HFFc6 (cell line): ENCODE measurements at places on chromosomes 3 and 15. TPM values are rescaled to one million over a fixed set of nuclear protein-coding genes. Genes with fewer than 3 reads are reported as not detected.
A peak's percentile ranks its signal among the peaks of the same experiment; 100 is the strongest.

The ACKR2 gene
- total RNA-seq = 0.21 TPM in 1 of 2 replicates, not detected in the other

The PLIN1 gene
- not detected in 3 replicates for total RNA-seq

- peak; percentile 50 for DNase-seq
Measured at GRCh38 chr3:111874177-111874820, 15.2 kb downstream of the PHLDB2 start.

GRCh38 chr15:91407269-91407889 lies 307.3 kb downstream of the SV2B start:
- no peak for DNase-seq

DNA sequence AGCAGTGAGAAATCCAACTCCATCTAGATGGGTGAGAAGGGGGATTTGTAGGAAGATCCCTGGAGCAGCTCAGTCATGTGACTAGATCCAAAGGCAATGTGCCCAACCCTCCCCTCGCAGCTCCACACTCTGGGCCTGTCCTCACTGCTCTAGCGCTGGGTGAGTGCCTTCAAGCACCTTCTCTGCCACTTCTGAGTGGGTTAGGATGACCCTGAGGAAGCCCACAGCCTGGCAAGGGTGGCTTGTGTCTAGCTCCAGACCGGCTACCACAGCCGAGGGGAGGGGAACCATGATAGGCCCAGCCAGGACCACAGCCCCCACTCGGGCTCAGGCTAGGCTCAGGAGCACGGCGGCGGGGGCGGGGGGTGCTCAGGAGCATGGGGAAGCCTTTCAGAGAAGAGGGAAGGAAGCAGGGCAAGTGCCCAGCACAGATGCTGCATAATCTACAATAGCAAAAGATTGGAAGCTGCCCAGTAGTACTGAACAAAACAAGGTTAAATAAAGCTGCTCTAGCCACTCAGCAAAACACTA lies 1.7 kb downstream of the SPATA12 start:
- no peak for DNase-seq

GRCh38 chr15:75430259-75430658 lies 21.2 kb downstream of the SIN3A start:
- no peak for DNase-seq

- DNase-seq = no peak
Measured at GRCh38 chr15:99434506-99435112, 131.2 kb upstream of the MEF2A start.

- DNase-seq = no peak
Measured at GRCh38 chr3:154779571-154779970, 300.5 kb upstream of the MME start.

- DNase-seq = no peak
Measured at GRCh38 chr3:190083635-190084034, 37.1 kb downstream of the P3H2 start.

- DNase-seq = peak; percentile 34
Measured at GRCh38 chr3:143084856-143085731, 34.5 kb upstream of the CHST2 start.

- no peak for DNase-seq
Measured at GRCh38 chr15:83889995-83890394, 236.1 kb downstream of the ADAMTSL3 start.

- DNase-seq = no peak
Measured at GRCh38 chr15:98375513-98376340, 272.6 kb upstream of the IGF1R start.

DNA sequence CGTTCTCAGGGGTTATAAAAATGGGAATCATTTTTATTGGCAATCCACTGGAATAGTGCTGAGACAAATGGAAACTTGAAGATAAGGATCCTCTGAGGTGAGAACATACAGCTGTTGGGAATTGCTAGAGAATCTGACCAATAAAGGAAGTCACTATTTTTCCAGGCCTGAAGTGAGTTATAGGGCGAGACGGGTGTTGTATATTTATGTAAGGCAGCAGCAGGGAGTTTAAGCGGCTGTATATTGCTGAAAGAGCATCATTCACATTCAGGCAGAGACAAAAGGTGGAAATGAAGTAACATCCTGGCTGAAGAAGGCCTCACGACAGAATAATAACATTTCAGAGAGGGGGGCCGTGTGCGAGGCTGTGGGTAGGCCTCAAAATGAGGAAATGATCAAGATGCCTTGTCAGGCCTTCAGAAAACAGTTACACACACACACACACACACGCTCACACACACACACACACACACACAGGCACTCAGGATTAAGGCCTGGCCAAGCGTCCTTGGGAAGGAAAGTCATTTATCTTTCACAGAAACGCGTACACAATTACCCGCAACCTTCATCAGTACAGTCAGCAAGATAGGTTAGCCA lies 964.9 kb upstream of the NR2F2 start:
- DNase-seq = no peak

DNA sequence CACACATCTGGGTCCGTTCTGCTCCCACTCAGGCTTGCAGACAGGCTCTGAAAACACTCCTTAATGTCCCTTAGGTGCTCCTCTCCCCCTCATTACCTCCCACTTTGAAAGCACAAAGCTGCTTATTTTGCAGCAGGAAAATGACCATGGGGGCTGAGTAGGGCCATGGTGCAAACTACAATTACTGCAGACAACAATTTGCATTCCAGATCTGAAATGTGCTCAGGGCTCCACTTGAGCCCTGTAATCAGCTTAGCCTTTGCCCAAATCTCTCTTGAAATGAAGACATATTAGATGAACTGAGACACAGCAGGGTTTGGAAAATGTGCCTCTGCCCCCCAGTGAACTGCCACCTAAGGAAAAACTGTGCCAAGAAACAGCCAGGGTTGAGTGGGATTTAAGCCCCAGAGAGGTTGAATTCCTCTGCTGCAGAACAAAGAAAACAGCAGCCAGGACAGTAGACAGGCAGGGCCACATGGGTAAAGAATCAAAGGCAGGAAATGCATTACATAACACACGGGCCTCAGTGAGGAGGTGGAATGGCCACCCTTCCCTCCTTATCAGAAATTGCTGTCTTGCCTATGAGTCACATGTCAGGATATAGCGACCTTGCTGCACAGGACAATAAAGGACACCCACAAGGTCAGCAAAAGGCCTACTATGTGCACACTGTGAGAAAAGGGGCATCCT lies 126.8 kb upstream of the ARHGEF3 start:
- DNase-seq = peak; percentile 3

GRCh38 chr3:103685939-103686338 lies 1251.1 kb downstream of the ZPLD1 start:
- no peak for DNase-seq
